Osteocyte (in vitro differentiated cells): ENCODE measurements at places on chromosomes 16 and 17. TPM values are rescaled to one million over a fixed set of nuclear protein-coding genes. Genes with fewer than 3 reads are reported as not detected.

The SMYD4 gene
- 11.2 and 14.4 TPM in 2 replicates for total RNA-seq

The PYY gene
- total RNA-seq, result not detected in 2 replicates

DNA sequence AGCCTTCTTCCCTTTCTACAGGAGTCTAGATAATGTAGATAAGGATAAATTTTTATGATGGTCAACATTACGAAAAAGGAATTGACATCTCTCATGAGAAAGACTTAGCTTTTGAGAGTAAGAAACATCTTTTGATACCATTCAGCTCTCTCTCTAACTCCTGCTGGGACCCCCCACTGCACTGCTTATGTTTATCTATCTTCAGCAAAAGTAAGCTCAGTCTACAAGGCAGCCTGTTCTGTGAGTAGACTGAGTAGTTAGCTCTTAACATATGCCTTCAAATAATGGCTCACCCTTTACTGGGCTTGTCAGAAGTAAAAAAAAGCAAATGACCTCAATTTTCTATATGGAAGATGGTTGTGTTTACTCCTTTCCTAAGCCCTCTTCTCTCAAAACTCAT is 372.2 kb upstream of the CDH11 start:
- no peak for DNase-seq

The PLD6 gene
- 0.81 and 1.3 TPM in 2 replicates for total RNA-seq

GRCh38 chr17:29617481-29618271 is 5.0 kb downstream of the CORO6 start:
- DNase-seq, result no peak

DNA sequence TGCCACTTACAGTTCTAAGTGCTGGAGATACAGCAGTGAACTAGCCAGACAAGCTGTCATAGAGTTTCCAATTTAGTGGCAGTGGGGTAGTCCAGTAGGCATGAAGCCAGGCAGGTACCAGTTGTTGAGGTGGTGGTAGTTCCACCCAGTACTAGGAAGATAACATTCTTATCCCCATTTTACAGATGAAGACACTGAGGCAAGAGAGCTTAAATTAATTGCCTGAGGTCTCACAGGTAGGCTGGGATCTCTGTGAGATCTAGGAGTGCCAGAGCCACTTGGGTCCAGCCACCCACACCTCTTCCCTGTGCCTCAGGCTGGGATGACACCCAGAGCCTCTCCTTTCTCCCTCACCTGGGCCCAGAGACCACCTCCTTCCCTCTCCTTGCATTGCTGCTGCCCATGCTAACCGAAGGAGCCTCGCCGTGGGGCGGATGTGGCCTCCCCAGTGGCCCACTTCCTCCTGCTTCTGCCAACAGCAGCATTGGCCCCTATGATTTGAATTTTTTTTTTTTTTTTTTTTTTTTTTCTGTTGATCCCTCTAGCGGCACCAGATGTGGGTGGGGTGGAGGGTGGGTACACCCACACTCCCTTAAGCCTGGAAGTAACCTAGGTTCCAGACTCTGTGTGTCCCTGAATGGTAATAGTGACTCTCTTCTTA is 114.0 kb downstream of the PRKCB start:
- DNase-seq, result peak; percentile 70

GRCh38 chr17:81890447-81891302 is 711 bp downstream of the ALYREF start:
- DNase-seq, result no peak

The FUS gene
- total RNA-seq, result 334 and 346 TPM in 2 replicates

The CDRT15L2 gene
- total RNA-seq, result not detected in 2 replicates

- no peak for DNase-seq
Measured at GRCh38 chr17:57260325-57261083, 4.2 kb downstream of the MSI2 start.

- DNase-seq, result no peak
Measured at GRCh38 chr16:80591071-80591915, 50.5 kb downstream of the DYNLRB2 start.

- peak; percentile 68 for DNase-seq
Measured at GRCh38 chr16:50816901-50817555, 75.1 kb downstream of the CYLD start.

DNA sequence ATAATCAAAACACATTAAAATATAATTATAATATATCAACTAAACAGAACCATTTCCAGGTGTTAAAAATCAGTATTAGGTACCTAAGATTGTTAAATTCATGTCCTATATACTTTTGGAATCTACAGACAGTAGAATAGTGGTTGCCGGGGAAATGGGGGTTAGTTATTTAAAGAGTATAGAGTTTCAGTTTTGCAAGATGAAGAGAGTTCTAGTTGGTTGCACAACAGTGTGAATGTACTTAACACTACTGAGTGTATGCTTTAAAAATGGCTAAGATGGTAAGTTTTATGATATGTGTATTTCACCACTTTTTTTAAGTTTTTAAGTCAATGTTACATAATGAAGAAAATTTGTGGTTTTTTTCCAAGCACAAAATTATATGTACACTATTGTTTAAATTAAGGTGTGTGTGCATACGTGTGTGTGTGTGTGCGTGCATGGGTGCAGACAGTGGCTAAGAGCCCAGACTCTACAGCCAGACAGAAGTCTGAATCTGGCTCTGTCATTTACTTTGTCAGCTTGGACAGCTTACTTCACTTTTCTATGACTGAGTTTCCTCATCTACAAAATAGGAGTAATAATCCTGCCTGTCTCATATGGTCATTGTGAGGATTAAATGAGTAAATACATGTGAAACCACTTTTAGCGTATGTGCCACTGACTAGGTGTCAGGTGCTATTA is 25.3 kb upstream of the PHAF1 start:
- DNase-seq, result no peak

DNA sequence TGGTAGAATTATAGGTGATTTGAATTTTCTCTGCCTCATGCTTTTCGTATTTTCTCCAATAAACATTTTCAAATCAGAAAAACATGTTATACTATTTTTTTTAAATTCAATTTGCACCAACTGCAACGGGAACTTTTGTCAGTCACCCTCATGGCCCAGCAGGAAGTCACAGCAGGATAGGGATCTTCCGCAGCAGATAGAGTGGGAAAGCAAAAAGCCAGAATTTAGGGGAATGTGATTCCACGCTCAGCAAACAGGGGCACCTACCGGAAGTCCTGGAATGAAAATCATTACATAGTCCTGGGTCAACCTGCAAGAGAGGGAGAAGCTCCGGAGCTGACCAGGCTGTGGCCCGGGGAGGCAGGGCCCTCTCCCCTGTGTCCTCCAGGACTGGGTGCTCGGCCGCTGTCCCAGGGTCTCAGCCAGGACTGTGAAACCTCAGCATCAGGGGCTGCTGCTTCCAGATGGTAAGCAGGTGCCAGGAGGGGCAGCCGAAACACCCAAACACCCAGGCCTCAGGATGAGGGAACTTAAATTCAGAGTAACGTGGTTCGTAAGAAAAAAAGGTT is 3.9 kb downstream of the SLC47A2 start:
- no peak for DNase-seq

- DNase-seq, result no peak
Measured at GRCh38 chr17:70520447-70520846, 351.1 kb downstream of the KCNJ2 start.

- DNase-seq, result no peak
Measured at GRCh38 chr17:79919164-79919585, 79.9 kb upstream of the CBX4 start.

The GPR139 gene
- total RNA-seq, result not detected in 2 replicates

DNA sequence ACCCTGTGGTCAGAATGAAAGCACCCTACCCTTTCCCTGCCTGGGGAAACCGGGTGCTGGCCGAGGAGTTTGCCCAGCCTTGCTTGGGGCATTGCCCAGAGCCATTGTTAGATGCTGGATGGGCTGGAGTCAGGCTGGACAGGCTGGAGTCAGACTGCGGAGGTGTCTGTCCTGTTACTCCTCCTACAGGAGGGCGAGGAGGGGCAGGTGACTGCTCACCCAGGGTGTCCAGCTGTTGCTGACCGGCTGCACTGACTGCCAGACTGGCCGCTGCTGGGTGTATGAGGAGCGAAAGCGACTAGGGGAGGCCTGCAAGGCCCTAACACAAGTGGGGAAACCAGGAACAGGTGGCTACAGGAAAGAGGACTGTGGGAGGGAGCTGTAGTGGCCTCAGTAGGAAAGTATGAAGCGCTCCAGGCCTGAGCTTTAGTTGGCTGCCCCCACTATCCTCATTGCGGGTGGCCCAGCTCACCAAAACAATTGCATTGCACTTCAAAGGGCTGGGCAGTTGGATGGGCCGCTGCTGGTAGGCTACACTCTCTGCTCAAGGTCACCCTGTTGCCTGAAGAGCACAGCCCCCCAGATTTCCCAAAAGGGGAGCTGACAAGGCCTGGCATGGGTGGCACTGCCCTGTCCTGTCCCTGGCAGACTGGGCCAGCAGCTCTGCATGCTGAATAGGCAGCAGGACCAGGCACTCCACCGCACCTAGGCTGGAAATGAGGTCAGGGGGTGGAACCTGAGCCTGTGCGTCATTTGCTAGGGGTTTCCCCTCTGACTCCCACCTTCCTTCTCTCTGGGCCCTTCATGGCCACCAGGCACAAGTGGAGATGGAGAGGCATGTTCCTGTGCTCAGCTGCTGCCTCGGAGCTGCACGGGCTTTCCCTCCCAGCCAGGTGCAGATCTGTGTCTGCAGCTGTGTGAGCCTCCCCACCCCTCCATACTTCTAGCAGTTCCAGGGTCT is 18.4 kb downstream of the LDHD start:
- DNase-seq, result no peak
